Osteoblast (primary cell): ENCODE measurements at places on chromosomes 7 and 10. TPM values are rescaled to one million over a fixed set of nuclear protein-coding genes. Genes with fewer than 3 reads are reported as not detected.
A peak's percentile ranks its signal among the peaks of the same experiment; 100 is the strongest.

GRCh38 chr10:3729397-3729976 lies 55.5 kb downstream of the KLF6 start:
- no peak for DNase-seq
- H3K4me1 ChIP-seq: no peaks in the 10 kb centered on the region
- no peaks in the 10 kb centered on the region for H3K27me3 ChIP-seq
- no peaks in the 10 kb centered on the region for H3K36me3 ChIP-seq

DNA sequence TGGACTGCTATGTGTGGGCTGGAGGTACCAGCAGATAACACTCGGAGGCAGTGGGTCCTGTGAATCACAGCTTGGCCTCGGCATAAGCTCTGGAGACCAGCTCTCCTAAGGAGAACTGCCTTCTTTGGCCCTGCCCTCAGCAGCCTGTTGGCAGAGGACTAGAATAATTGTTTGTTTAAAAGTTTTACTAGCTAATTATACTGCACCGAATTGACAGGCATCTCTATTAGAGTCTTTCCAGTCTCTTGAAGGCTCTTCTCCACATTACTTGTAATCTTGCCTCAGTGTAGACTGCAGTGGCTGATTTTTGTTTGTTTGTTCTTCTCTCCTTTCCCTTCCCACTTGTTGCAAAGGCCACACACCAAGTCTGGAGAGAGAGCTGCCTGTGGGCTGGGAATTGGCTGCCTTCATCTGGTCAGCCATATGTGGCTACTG lies 183.2 kb downstream of the AUTS2 start:
- H3K27me3 ChIP-seq: no peaks in the 10 kb centered on the region
- H3K27ac ChIP-seq: no peak overlapping the region
- no peak overlapping the region for H3K4me3 ChIP-seq
- H3K4me1 ChIP-seq: peaks cover 17% of the 10 kb centered on the region
- no peak for DNase-seq
- no peaks in the 10 kb centered on the region for H3K36me3 ChIP-seq

The KNDC1 gene
- under 0.01 TPM in 1 of 2 replicates, not detected in the other for total RNA-seq

DNA sequence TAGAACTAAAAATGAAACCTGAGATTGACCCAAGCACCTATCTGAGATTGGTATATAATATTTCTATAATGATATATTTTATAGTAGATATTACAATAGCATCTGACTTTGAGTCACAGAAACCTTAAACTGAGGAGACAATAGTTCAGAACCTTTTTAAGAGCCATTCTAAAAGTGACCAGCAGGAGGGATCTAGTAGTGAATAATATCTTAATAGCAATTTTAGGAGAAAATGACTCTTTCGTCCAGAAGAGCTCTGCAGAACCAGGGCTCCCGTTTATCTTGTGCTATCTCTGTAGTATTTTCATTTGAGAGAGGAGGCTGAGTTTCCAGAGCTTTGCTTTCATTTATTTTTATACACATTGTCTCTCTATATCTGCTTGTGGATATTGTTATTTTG lies 68.1 kb downstream of the PODXL start:
- H3K27me3 ChIP-seq: no peaks in the 10 kb centered on the region
- H3K27ac ChIP-seq: no peak overlapping the region
- H3K4me1 ChIP-seq: peaks cover 14% of the 10 kb centered on the region
- DNase-seq: no peak

DNA sequence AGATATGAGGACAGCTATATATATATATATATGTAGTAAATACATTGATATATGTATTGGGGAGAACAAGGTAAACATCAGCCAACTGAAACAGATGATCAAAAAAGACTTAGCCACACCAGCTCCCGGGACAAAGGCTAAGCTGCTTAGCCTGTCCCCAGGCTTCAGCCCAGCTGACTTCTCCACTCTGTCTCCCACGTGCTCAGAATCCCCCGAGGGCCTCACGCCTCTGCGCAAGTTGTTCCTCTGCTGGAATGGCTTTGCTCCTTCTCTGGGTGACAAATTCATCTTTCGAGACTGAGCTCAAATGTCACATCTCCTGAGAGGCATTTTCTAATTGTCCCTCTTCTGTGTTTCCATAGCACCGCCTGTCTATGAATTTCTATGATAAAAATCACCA lies 8.6 kb upstream of the INSIG1 start:
- H3K4me1 ChIP-seq: peaks cover 12% of the 10 kb centered on the region
- DNase-seq: peak; percentile 48
- H3K27ac ChIP-seq: no peak overlapping the region
- H3K4me3 ChIP-seq: no peak overlapping the region
- H3K36me3 ChIP-seq: no peaks in the 10 kb centered on the region

- no peak for DNase-seq
- H3K27me3 ChIP-seq: no peaks in the 10 kb centered on the region
- no peak overlapping the region for H3K27ac ChIP-seq
- no peak overlapping the region for H3K4me3 ChIP-seq
These were observed 24.4 kb downstream of the MTURN start for GRCh38 chr7:30159163-30159562.

GRCh38 chr10:9331583-9332008 lies 1277.1 kb downstream of the GATA3 start:
- no peaks in the 10 kb centered on the region for H3K4me1 ChIP-seq
- peak; percentile 88 for DNase-seq
- H3K27ac ChIP-seq: no peak overlapping the region
- no peaks in the 10 kb centered on the region for H3K36me3 ChIP-seq
- H3K4me3 ChIP-seq: no peak overlapping the region

DNA sequence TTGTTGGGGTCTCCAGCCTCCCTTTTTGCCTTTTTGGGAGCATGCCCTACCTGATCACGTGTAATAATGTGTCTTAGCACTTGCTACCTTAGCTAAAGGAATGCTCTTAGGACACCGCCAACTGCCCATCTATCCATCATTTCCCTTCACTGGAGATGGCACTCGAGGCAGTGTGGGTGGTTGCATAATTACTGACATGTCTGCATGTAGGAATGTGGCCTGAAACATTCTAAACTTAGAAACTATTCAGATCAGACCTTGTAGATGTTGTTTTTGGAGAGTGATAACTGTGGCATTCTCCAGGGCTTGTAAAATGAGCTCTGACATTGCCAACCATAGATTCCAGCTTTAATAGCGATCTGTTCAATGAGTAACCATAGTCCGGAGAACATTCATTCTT lies 365.8 kb downstream of the BBS9 start:
- H3K36me3 ChIP-seq: no peaks in the 10 kb centered on the region
- H3K27me3 ChIP-seq: no peaks in the 10 kb centered on the region
- H3K4me1 ChIP-seq: peaks cover 38% of the 10 kb centered on the region
- peak overlapping the region; percentile 24 for H3K4me3 ChIP-seq
- H3K27ac ChIP-seq: peak overlapping the region; percentile 74
- peak; percentile 62 for DNase-seq

- no peaks in the 10 kb centered on the region for H3K27me3 ChIP-seq
- H3K36me3 ChIP-seq: no peaks in the 10 kb centered on the region
- no peaks in the 10 kb centered on the region for H3K4me1 ChIP-seq
These were observed 17.4 kb upstream of the PRKCQ start for GRCh38 chr10:6597478-6597877.

- no peaks in the 10 kb centered on the region for H3K36me3 ChIP-seq
- H3K4me1 ChIP-seq: no peaks in the 10 kb centered on the region
- no peak overlapping the region for H3K4me3 ChIP-seq
- no peaks in the 10 kb centered on the region for H3K27me3 ChIP-seq
These were observed 427.0 kb upstream of the VSTM2A start for GRCh38 chr7:54115028-54115763.

GRCh38 chr10:31034098-31034909 lies 2.6 kb upstream of the ZNF438 start:
- H3K27ac ChIP-seq: peak overlapping the region; percentile 90
- peak; percentile 50 for DNase-seq
- H3K36me3 ChIP-seq: no peaks in the 10 kb centered on the region
- peak overlapping the region; percentile 1 for H3K4me3 ChIP-seq
- H3K27me3 ChIP-seq: no peaks in the 10 kb centered on the region

- peaks cover 20% of the 10 kb centered on the region for H3K4me1 ChIP-seq
- peak overlapping the region; percentile 60 for H3K27ac ChIP-seq
- H3K36me3 ChIP-seq: no peaks in the 10 kb centered on the region
- H3K4me3 ChIP-seq: no peak overlapping the region
These were observed 14.5 kb upstream of the PAX4 start for GRCh38 chr7:127632276-127632910.

DNA sequence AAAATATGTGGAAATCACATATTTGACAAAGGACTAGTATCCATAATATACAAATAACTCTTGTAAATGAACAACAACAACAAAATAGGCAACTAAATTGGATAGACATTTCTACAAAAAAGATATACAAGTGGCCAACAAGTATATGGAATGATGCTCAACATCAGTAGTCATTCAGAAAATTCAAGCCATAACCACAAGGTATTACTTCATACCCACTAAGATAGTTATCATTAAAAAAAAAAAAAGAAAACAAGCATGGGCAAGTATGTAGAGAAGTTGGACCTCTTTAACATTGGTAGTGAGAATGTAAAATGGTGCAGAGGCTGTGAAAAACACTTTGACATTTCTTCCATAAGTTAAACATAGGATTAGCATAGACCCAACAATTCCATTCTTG lies 80.8 kb downstream of the CYP26A1 start:
- peaks cover 27% of the 10 kb centered on the region for H3K4me1 ChIP-seq
- no peaks in the 10 kb centered on the region for H3K27me3 ChIP-seq
- DNase-seq: no peak

GRCh38 chr7:9148687-9149086 lies 715.3 kb downstream of the NXPH1 start:
- no peaks in the 10 kb centered on the region for H3K36me3 ChIP-seq
- no peak overlapping the region for H3K27ac ChIP-seq
- no peaks in the 10 kb centered on the region for H3K4me1 ChIP-seq
- no peaks in the 10 kb centered on the region for H3K27me3 ChIP-seq

DNA sequence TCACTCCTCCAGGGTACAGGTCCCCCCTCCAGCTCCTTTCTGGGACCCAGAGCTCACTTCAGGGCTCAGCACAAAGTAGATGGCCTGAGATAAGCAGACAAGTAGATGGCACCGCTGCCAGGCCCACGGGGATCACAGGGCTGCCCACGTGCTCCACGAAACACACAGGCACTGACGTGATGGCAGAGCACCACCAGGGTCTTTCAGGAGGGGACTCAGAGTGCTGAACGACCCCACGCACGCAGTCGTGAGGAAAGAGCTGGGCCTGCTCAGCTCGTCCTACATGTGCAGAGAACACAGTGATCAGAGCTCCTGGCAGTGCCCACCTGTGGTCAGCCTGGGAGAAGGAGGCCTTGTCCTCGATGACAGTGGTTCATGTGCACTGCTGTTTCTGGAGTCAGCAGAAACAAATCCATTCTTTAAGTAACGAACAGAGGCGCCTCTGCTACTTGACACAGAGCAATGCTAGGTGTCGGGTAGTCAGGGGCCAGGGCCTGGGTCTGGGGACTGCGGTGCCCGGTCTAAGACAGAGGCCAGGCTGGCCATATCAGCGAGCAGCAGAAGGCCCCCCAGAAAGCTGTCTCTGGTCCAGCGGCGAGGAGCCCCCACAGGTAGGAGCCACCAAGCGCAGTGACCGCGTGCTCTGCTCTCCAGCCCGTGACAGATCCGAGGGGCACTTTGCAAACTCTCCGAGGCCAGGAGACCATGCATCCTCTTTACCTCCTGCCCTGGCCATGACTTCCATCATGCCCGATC lies 129.8 kb upstream of the FAM20C start:
- H3K36me3 ChIP-seq: no peaks in the 10 kb centered on the region
- DNase-seq: peak; percentile 56
- H3K4me1 ChIP-seq: peaks cover 17% of the 10 kb centered on the region
- peaks cover 4% of the 10 kb centered on the region for H3K27me3 ChIP-seq
- no peak overlapping the region for H3K4me3 ChIP-seq
- H3K27ac ChIP-seq: no peak overlapping the region

GRCh38 chr7:42167206-42167605 lies 69.8 kb downstream of the GLI3 start:
- no peaks in the 10 kb centered on the region for H3K36me3 ChIP-seq
- no peaks in the 10 kb centered on the region for H3K27me3 ChIP-seq
- no peak overlapping the region for H3K27ac ChIP-seq
- DNase-seq: no peak
- H3K4me3 ChIP-seq: no peak overlapping the region

The RBP3 gene
- not detected in 2 replicates for total RNA-seq

- H3K4me1 ChIP-seq: no peaks in the 10 kb centered on the region
- no peak overlapping the region for H3K4me3 ChIP-seq
- peak; percentile 79 for DNase-seq
- H3K27ac ChIP-seq: no peak overlapping the region
- H3K36me3 ChIP-seq: no peaks in the 10 kb centered on the region
- no peaks in the 10 kb centered on the region for H3K27me3 ChIP-seq
These were observed 14.6 kb downstream of the RASGEF1A start for GRCh38 chr10:43252166-43252782.

GRCh38 chr7:25187932-25188331 lies 40.4 kb downstream of the NPVF start:
- no peaks in the 10 kb centered on the region for H3K27me3 ChIP-seq
- no peak overlapping the region for H3K27ac ChIP-seq
- no peaks in the 10 kb centered on the region for H3K36me3 ChIP-seq
- no peaks in the 10 kb centered on the region for H3K4me1 ChIP-seq
- no peak overlapping the region for H3K4me3 ChIP-seq
- peak; percentile 49 for DNase-seq

- peak overlapping the region; percentile 7 for H3K27ac ChIP-seq
- no peak for DNase-seq
- H3K4me1 ChIP-seq: peaks cover 27% of the 10 kb centered on the region
- no peak overlapping the region for H3K4me3 ChIP-seq
These were observed 32.1 kb downstream of the NRP1 start for GRCh38 chr10:33302208-33302829.

DNA sequence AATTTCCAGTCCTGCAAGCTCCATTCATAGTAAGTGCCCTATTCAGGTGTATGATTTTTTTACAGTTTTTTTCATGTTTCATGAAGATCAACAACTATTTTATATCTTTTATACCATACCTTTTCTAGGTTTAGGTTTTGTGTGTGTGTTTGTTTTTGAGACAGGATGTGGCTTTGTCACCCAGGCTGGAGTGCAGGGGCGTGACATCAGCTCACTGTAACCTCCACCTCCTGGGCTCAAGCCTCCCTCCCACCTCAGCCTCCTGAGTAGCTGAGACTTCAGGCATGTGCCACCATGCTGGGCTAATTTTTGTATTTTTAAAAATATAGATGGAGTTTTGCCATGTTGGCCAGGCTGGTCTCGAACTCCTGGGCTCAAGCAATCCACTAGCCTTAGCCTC lies 35.0 kb downstream of the ARMH3 start:
- no peak overlapping the region for H3K4me3 ChIP-seq
- DNase-seq: no peak
- no peaks in the 10 kb centered on the region for H3K4me1 ChIP-seq
- no peaks in the 10 kb centered on the region for H3K27me3 ChIP-seq

GRCh38 chr7:93375603-93376002 lies 143.4 kb downstream of the VPS50 start:
- H3K4me3 ChIP-seq: no peak overlapping the region
- H3K27me3 ChIP-seq: peaks cover 11% of the 10 kb centered on the region
- H3K4me1 ChIP-seq: no peaks in the 10 kb centered on the region
- no peaks in the 10 kb centered on the region for H3K36me3 ChIP-seq
- no peak for DNase-seq

The CLRN3 gene
- not detected in 2 replicates for total RNA-seq

The DYNC1I1 gene
- total RNA-seq: 2.2 and 2.9 TPM in 2 replicates

GRCh38 chr10:31630861-31631567 lies 297.6 kb downstream of the ARHGAP12 start:
- H3K27ac ChIP-seq: no peak overlapping the region
- no peaks in the 10 kb centered on the region for H3K27me3 ChIP-seq
- DNase-seq: no peak
- H3K4me1 ChIP-seq: no peaks in the 10 kb centered on the region
- H3K36me3 ChIP-seq: no peaks in the 10 kb centered on the region
- H3K4me3 ChIP-seq: no peak overlapping the region
